Esophagus mucosa (tissue), 1 donor: ENCODE measurements at places on chromosomes 13 and 19. TPM values are rescaled to one million over a fixed set of nuclear protein-coding genes. Genes with fewer than 3 reads are reported as not detected.

The ZNF208 gene
- 0.60 TPM for total RNA-seq

The IRGC gene
- total RNA-seq: not detected

The PSG3 gene
- total RNA-seq: not detected

The UBE2S gene
- total RNA-seq: 76.4 TPM

The ADM5 gene
- 0.92 TPM for total RNA-seq

The AMH gene
- 0.56 TPM for total RNA-seq

The OVOL3 gene
- total RNA-seq: not detected

The COX7A1 gene
- total RNA-seq: 3.5 TPM

The UHRF1 gene
- total RNA-seq: 13.5 TPM

The WDR87 gene
- not detected for total RNA-seq

The CLDN10 gene
- 0.76 TPM for total RNA-seq

The DNAJB1 gene
- 337 TPM for total RNA-seq

The ZBTB32 gene
- not detected for total RNA-seq

The KLK7 gene
- 146 TPM for total RNA-seq

The RNF113B gene
- not detected for total RNA-seq
